ENCODE measurements at places on chromosomes 5 and 9.

DNA sequence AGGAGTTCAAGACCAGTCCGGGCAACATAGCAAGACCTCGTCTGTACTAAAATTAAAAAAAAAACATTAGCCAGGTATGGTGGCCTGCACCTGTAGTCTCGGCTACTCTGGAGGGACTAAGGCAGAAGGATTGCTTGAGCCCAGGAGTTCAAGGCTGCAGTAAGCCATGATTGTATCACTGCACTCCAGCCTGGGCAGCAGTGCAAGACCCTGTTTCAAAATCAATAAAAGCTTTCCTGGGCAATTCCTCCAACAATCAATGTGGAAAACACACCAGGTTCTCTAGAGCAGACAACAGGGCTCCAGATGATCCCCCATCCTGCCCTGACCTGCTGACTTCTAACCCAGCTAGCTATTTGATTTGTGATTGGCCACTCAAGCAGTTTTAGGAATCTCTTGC, 1.2 kb downstream of the AK8 start:
- no peak for DNase-seq
- no peaks in the 10 kb centered on the region for H3K4me1 ChIP-seq
- no peaks in the 10 kb centered on the region for H3K27me3 ChIP-seq
- H3K27ac ChIP-seq, result no peak overlapping the region

GRCh38 chr9:92649007-92649406, 20.9 kb downstream of the IPPK start:
- no peak overlapping the region for H3K27ac ChIP-seq
- H3K4me3 ChIP-seq, result no peak overlapping the region
- peaks cover 4% of the 10 kb centered on the region for H3K36me3 ChIP-seq

- H3K27me3 ChIP-seq, result no peaks in the 10 kb centered on the region
- H3K4me1 ChIP-seq, result no peaks in the 10 kb centered on the region
- H3K4me3 ChIP-seq, result no peak overlapping the region
- no peak for DNase-seq
- H3K27ac ChIP-seq, result no peak overlapping the region
These were observed 73.7 kb downstream of the PDE4D start for GRCh38 chr5:59819806-59820205.

- no peaks in the 10 kb centered on the region for H3K27me3 ChIP-seq
- H3K4me3 ChIP-seq, result no peak overlapping the region
- DNase-seq, result no peak
- H3K36me3 ChIP-seq, result no peaks in the 10 kb centered on the region
- H3K27ac ChIP-seq, result no peak overlapping the region
These were observed 375.6 kb upstream of the NUDT12 start for GRCh38 chr5:103938146-103938695.

DNA sequence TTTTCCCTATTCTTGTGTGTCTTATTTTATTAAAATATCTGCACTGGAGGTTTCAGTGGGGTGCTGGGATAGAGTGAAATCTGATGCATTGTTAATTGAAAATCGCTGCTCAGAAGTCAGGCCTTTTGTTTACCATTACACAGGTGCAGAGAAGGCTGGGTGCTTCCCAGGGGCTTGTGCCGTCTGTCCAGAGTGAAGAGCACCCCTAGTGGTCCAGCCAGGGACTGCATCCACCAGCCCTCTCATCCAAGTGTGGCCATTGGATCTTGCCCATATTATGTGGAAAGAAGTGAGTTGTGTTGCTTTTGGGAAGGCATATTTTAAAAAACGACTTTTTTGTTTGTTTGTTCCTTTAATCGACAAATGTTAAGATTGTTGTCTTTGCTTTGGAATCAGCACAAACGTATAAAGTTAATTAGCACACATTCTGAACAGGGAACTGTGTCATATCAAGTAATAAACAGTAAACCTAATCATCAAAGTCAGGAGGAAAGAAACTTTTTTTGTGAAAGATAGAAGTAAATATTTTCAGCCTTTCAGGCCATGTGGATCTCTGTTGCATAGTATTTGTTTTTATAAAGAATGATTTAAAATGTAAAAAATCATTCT, 315.6 kb downstream of the MTRR start:
- H3K4me3 ChIP-seq, result no peak overlapping the region
- H3K27ac ChIP-seq, result no peak overlapping the region
- DNase-seq, result peak; percentile 88

DNA sequence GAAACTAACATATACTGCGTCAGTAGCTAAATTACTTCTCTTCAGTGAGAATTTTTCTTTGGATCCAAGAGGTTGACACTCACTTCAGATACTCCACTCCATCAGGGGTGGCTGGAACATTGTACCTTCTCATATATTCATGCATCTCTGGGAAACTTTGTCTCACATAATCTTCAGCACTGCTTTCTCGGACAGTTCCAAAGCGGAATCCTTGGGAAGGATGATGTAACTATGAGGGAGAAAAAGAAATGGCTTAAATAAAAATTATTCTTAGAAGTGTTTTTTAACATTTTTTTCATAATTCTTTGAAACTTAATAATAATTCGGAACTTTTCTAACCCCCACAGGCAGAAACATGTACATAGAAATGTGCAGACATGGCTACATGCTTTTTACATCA, 33.4 kb upstream of the PPP3R2 start:
- no peak overlapping the region for H3K4me3 ChIP-seq
- H3K27me3 ChIP-seq, result no peaks in the 10 kb centered on the region
- DNase-seq, result no peak
- no peaks in the 10 kb centered on the region for H3K36me3 ChIP-seq

GRCh38 chr5:120098902-120099535, 365.1 kb upstream of the PRR16 start:
- DNase-seq, result no peak
- H3K36me3 ChIP-seq, result no peaks in the 10 kb centered on the region
- H3K4me3 ChIP-seq, result no peak overlapping the region
- H3K4me1 ChIP-seq, result no peaks in the 10 kb centered on the region
- H3K27ac ChIP-seq, result no peak overlapping the region

- H3K27me3 ChIP-seq, result no peaks in the 10 kb centered on the region
- no peaks in the 10 kb centered on the region for H3K4me1 ChIP-seq
- H3K36me3 ChIP-seq, result peaks cover 9% of the 10 kb centered on the region
- H3K4me3 ChIP-seq, result no peak overlapping the region
These were observed 21.3 kb downstream of the PWWP2A start for GRCh38 chr5:160097991-160098390.

- H3K36me3 ChIP-seq, result no peaks in the 10 kb centered on the region
- no peak for DNase-seq
- no peaks in the 10 kb centered on the region for H3K4me1 ChIP-seq
These were observed 129.6 kb downstream of the SEC61B start for GRCh38 chr9:99351647-99352046.

- no peaks in the 10 kb centered on the region for H3K27me3 ChIP-seq
- no peak overlapping the region for H3K27ac ChIP-seq
- DNase-seq, result no peak
- no peaks in the 10 kb centered on the region for H3K4me1 ChIP-seq
- H3K4me3 ChIP-seq, result peak overlapping the region; percentile 79
These were observed 1.4 kb upstream of the IPPK start for GRCh38 chr9:92671323-92671722.

DNA sequence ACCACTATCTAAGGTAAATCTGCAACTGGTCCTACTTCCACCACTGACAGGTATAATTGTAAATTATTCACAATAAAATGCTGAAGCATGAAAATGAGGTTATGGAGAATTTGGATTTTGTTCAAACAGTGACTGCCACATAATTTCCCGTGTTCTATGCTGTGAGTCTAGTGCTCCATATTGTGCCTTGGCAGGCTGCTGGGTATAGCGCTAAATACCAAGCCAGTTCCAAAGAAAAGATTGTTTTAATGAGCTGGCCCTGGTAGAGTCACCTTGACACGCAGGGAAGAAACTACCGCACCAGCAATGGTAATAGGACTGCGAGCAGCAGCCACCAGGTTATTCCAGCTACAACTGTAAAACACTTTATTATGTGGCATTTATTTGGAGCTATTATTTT, 30.4 kb downstream of the PSMB7 start:
- H3K27me3 ChIP-seq, result no peaks in the 10 kb centered on the region
- H3K36me3 ChIP-seq, result peaks cover 2% of the 10 kb centered on the region
- no peak overlapping the region for H3K4me3 ChIP-seq
- H3K4me1 ChIP-seq, result 0 out of 2 replicates have a peak, but pooled peaks cover 3% of the 10 kb centered on the region
- no peak for DNase-seq
- no peak overlapping the region for H3K27ac ChIP-seq

GRCh38 chr5:107483231-107484024, 187.3 kb downstream of the EFNA5 start:
- H3K4me1 ChIP-seq, result peaks cover 9% of the 10 kb centered on the region
- H3K27ac ChIP-seq, result no peak overlapping the region
- no peaks in the 10 kb centered on the region for H3K27me3 ChIP-seq
- H3K4me3 ChIP-seq, result no peak overlapping the region

DNA sequence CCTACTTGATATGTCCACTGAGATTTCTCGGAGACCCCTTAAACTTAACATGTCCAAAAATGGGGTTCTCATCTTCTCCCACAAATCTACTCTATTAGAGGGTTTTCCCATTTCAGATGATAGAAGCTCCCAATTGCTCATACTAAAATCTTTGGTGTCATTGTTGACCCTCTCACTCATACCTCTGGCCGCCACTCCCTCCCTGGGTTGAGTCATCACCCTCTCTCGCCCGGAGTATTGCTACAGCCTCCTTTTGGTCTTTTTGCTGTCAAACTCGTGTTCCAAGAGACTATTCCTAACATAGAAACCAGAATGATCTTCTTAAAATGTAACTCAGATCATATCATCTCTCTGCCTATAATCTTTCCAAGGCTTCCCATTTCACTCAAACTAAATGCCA, 91.0 kb upstream of the GNAQ start:
- H3K36me3 ChIP-seq, result no peaks in the 10 kb centered on the region
- no peak overlapping the region for H3K4me3 ChIP-seq
- no peak overlapping the region for H3K27ac ChIP-seq
- no peaks in the 10 kb centered on the region for H3K27me3 ChIP-seq
- DNase-seq, result no peak
- no peaks in the 10 kb centered on the region for H3K4me1 ChIP-seq

- DNase-seq, result no peak
- no peaks in the 10 kb centered on the region for H3K27me3 ChIP-seq
- H3K4me3 ChIP-seq, result no peak overlapping the region
These were observed 125.1 kb upstream of the FST start for GRCh38 chr5:53355316-53355715.

DNA sequence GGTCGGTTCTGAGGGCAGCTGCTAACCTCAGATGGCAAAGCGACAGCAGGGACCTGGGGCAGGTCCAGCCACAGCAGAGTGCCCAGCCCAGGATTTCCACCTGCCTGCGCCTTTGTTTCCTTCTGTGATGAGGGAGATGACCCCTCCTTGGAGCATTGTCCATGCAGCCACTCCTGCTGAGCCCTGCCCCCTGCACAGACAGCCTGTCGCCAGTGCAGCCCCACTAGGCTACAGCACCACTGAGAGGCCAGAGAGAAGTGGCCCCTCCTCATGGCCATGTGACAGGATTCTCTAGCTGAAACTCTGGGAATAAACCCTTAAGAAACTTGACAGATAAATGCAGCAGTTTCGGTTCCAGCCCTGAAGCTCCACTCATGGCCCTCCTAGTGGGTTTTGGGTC, 10.5 kb upstream of the MRNIP start:
- no peak for DNase-seq
- no peak overlapping the region for H3K27ac ChIP-seq
- H3K27me3 ChIP-seq, result no peaks in the 10 kb centered on the region
- no peaks in the 10 kb centered on the region for H3K4me1 ChIP-seq

DNA sequence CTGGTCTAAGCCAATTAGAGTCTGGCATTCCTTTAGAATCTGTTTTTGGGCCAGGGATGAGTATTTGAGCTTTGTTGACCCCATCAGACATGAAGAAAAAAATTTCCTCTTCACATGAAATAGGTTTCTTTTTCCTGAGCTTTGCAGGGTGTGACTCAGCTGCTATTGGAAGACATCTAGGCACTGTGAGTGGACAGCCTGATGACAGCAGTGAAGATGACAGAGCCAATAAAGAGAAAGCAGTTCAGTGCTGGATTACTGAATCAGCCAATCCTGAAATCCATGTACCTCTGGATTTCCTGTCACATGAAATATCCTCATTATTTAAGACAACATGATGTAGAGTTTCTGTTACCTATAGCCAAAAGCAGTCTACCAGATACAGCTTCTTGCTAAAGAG, 51.3 kb upstream of the GRIA1 start:
- no peaks in the 10 kb centered on the region for H3K36me3 ChIP-seq
- H3K27ac ChIP-seq, result no peak overlapping the region
- H3K4me3 ChIP-seq, result no peak overlapping the region
- H3K27me3 ChIP-seq, result no peaks in the 10 kb centered on the region
- H3K4me1 ChIP-seq, result no peaks in the 10 kb centered on the region

DNA sequence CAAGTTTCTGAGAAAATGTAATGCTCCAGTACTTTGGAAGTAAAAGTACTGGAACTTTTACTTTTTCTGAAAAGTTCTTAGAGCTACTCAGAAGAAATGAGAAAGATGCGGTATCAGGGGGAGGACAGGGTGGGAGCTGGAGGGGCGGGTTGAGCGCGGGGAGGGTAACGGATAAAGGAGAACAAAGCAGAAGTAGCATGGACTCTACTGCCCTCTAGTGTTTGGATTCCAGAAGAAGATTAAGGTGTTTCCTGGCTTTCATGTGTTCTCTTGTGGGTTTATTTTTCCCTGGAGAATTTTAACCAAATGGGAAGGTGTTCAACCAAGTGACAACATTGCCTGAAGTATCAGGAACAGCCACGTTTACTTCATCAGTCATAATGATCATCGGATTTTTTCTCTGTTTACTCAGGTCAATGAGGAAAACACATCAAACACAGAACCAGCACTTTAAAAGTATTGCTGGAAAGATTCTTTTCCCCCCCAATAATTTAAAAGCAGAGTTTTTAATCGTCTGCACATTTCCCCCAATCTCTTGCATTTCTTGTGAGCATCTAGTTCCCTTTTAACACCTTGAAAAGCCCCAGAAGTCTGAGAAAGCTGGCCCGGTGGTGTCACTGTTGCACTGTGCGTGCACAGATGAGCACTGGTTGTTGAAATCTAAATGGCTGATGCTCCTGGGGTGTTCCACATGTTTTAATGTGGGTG, 190.6 kb downstream of the MPDZ start:
- H3K4me1 ChIP-seq, result no peaks in the 10 kb centered on the region
- peak; percentile 10 for DNase-seq
- no peak overlapping the region for H3K27ac ChIP-seq
- H3K36me3 ChIP-seq, result no peaks in the 10 kb centered on the region

DNA sequence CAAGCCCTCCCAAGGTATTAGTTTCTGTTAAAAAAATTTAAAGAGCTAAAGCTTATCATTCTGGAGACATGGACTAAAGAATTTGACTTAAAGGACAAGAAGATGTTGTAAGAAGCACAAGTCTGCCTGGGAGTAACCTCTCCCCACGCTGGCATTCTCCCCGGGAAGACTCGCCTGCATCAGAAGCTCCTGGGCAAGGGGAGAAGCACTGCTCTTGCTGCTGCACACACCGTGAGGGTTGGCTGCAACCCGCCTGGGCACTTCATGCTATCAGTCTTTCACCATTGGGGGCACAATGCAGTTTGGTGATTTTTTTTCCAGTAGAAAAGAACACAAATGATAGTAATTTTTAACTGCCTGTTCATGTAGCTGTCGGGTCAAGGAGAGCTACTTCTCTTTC, 192.5 kb upstream of the PANK3 start:
- no peak for DNase-seq
- H3K36me3 ChIP-seq, result peaks cover 4% of the 10 kb centered on the region

GRCh38 chr9:28445211-28445610, 871.9 kb upstream of the C9orf72 start:
- no peak overlapping the region for H3K4me3 ChIP-seq
- no peaks in the 10 kb centered on the region for H3K27me3 ChIP-seq
- H3K4me1 ChIP-seq, result no peaks in the 10 kb centered on the region
- no peak for DNase-seq
- no peak overlapping the region for H3K27ac ChIP-seq

GRCh38 chr9:101165131-101165530, 136.6 kb downstream of the PLPPR1 start:
- no peak overlapping the region for H3K4me3 ChIP-seq
- H3K4me1 ChIP-seq, result peaks cover 7% of the 10 kb centered on the region
- H3K36me3 ChIP-seq, result no peaks in the 10 kb centered on the region
- H3K27me3 ChIP-seq, result no peaks in the 10 kb centered on the region
- DNase-seq, result no peak
